ENCODE measurements at places on chromosomes 4 and X.

- peak; percentile 81 for DNase-seq
Measured at GRCh38 chr4:25172961-25173915, 13.0 kb upstream of the SEPSECS start.

DNA sequence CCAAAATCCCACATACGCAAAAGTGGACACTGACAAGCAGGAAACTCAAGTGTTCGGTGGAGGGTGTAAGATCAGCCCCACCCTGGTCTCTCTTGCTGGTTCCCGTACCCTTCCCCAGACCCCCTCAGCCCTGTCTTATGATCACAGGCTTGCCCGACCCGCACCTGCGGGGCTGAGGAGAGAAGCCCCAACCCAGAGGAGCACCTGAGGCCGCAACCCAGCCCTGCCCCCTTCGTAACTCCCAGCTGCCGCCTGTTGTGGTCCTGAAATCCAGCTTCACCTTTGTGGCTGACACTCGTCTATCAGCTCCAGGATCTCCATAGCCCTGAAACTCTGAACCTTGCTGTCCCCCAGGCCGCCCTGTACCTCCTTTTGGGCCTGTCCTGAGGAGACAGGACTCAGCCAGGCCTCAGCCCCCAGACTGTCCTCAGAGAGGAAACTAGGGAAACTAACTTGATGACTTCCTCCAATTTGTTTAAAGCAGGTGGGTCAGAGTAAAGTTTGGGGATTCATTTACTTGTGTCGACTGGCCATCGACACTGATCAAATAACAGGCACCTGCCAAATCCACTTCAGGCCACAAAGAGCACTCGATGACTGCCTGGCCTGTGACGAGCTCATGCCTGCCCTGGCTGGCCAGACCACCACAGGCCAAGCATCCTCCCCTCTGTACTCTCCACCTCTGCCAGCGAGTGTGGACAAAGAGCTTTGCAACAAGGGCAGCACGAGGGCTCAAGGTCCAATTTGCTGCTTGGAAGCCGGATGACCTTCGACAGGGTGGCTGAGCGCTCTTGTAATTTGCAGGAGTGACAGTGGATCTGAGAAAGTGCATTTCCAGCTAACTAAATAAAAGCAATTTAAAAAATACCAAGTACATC, 19.3 kb downstream of the DCTD start:
- no peak for DNase-seq

- peak; percentile 35 for DNase-seq
Measured at GRCh38 chr4:155442267-155443105, 65.7 kb upstream of the MAP9 start.

DNA sequence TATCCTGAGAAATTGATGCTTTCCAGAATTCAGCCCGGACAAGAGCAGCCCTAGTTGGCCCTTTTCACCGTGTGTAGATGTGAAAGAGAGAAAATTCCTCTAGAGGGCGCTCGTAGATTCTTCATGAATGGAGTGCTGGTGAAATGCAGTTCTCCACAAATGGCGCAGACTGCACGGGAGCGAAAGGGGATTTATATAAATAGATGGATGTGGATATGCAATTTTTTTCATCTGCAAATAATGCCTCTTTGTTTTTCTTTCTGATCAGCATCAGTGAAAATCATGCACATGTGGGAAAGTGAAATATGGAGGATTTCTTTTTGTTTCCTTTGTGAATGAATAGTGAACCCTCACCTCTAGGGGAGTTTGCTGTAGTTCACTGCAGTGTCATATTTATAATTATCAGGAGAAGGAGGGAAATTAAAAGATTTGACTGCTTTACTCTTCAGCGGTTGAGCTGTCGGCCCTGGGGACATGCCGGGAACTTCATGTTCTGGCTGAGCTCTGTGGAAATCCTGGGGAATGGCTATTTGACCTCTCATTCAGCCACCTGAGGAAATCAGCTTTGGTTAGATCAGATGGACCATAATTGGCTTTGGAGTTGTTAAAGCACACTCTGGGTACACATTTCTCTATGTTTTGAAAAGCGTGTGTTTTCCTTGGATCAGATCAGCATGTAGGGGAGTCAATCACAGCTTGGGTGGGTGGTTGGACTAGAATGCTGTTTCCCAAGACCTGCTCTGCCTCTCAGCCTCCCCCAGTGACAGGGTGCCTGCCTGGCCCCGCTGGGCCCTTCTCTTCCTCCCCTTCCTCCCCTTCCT, 115.0 kb upstream of the SHISA3 start:
- DNase-seq = peak; percentile 15

DNA sequence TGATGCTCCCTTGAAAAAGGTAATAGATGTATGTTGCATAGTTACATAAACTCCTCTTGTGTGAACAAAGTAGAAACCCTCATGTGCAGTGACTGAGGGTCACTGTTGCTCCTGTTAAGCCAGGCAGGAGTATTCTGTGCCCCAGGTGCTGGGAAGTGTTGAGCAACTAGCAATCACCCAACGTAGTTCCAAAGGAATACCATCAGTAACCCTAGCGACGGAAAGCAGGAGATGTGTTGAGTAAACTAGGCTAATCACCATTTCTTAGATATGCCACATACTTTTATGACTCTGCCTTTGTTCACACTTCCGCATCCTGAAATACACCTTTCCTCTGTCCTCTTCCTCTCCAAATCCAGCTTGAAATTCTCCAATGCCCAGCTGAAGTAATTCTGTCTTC, 50.9 kb upstream of the TAB3 start:
- DNase-seq = no peak

GRCh38 chrX:106692425-106693065, 34.0 kb upstream of the RNF128 start:
- DNase-seq = no peak

DNA sequence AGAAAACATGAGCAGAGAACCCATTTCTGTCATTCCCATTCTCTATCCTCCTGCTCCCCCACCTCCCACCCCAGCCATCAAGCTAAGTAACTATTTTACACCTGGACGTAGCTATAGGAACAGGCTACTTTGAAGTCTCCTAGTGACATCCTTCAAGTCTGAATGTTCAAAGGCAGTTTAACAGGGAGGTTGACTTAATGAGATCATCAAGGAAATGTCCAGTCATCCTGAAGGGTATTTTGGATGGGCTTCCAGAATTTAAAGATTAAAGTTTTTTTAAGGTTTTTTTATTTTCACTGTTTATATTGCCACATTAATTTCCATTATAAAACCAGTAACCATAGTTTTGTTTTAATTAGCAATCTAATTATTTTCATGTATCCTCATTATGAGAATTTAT, 41.1 kb downstream of the HPF1 start:
- DNase-seq = no peak

DNA sequence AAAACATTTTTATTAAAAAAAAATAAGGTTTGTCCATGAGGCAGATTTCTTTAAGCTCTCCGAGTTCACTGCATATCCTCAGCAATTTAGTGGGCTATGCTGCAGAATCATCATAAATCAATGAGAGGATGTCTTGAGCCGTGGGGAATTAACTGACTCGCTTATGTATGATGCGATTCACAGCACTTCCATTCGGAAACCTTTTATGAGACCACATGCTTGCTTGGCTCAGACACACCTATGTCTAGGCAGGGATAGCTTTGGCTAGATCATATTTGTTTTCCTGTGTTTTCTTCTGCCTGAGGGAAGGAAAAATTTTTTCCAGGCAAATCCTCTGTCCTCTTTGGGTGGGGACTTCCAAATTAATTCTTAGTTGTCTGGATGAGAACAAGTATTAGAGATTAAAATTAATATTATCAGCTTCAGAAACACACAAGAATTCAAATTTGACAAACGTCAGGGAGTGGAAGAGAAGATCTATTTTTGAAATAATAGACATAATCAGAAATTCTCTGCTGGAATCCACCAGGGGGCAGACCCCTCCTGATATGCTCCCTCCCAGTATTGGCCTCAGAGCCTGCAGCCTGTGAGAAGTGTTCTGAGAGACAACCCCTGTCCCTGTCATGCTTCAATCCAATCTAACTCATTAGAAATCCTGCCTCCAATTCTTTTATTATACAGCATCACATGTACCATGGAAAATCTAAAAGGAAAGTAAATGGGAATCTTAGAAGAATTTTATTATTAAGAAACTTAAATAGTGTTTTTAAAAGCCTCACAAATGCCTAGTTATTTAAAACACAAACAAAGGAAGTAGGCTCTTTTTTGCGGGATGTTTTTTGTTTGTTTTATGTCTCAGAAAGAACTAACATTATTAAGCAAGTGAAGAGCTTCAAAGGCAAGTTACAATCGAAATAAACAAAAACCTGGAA, 345.1 kb upstream of the TACR3 start:
- no peak for DNase-seq

DNA sequence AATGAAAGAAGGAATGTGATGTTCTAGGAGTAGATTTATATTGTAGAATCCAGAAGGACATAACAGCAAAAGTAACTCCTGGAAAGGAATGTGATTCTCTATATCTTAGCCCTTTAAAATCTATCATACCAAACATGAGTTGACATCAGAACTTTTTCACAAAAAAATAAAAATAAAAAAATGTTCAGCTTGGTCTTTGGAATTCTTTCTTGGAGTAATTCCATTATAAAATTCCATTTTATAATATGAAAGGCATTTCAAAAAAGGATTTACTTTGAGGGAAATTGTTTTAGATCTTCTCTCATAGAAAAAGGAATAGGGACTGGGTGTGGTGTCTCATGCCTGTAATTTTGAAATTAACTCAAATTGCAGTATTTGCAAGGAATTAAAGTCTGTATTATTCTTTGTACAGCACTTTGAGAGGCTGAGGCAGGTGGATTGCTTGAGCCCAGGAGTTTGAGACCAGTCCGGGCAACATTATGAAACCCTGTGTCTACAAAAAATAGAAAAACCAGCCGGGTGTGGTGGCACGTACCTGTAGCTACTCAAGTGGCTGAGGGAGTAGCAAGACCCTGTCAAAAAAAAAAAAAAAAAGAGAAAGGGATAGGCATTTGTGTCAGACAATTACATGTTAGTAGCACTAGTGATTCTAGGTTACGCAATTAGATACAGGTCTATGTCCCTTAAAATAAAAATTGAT, 134.9 kb downstream of the SLC4A4 start:
- DNase-seq = no peak

- no peak for DNase-seq
Measured at GRCh38 chr4:167339781-167340180, 105.5 kb upstream of the SPOCK3 start.

DNA sequence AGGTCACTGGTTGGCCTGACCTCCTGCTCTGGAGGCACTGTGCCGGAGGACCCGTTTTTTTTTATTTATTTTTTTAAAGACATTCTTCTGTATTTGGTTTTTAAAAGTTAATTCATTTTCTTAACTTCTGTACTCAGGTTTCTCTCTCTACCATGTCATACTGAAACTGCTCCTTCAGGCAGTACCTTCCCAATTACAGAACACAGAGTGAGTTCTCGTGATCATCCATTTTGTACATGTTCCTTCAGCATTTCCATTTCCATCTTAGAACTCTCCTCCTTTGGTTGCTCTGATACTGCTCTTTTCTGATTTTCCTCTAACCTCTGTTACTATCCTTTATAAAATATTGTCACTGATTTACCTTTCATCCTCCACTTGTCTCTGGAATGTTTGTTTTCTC, 17.9 kb downstream of the UBE2K start:
- no peak for DNase-seq

DNA sequence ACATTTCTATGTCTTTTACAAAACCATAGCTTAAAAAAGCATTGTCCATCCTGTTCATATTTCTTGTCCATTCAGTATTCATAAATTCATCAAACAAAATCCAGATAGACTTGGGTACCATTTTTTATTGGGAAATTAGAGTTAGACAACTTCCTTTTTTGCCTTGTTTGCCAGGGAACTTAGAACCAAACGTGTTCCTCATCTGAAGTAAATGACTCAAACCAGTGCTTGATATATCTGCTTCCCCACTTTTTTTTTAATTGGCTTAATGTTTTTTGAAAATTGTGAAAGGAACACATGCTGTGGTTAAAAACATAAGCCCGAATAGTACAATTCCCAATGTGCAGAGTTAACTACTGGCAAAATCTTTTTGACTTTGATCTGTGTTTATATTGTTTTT, 44.2 kb downstream of the DLG3 start:
- no peak for DNase-seq

DNA sequence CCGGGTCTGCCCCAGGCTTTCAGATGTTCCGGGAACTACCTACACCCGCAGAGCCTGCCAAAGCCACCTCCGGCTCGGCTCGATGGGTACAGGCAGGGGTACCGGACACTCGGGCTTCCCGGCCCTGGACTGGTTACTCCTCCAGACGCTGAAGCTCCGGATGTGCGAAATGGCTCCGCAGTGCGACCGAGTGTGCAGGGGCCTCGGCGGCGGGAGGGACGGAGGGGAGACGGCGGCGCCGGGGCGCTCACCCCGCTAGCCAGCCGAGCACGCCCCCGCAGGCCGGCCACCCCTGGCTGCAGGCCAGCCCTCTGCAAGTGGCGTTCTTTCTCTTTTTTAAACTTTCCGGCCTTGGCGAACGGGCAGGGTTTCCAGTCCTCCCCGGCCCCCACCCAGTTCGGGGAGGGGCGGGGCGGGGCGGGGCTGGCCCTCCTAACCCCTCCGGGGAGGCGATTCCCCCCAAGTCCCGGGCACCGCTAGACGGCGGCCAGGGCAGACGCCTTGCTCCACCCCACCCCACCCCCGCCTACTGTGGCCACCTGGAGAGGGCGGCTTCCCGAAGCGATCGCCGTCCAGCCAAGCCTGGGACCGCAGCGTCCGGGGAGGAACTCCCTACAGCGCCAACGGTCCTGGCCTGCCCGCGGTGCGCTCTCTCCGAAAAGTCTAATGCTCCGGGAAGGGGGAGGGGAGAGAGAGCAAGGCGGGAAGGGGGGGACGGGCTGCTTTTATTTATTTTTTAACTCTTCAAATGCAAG, 7.5 kb downstream of the BCOR start:
- no peak for DNase-seq

- DNase-seq = peak; percentile 73
Measured at GRCh38 chrX:56763556-56764152, 34.6 kb downstream of the NBDY start.

DNA sequence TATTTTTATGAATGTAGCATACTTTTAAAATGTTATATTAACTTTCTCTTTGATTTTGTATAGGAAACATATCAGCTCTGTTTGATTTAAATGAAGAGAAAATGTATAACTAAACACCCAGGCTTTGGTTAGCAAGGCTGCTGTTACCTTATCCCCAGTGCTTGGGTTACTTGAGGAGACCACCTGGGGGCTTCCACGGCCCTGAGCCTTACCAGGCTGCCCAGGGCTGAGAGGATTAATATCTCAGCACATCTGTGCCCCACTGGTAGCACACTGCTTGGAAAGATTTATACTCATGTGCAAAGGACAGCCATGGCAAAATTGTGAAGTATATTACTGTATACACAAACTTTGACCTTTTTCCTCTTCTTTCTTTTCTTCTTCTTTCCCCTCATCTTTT, 752.9 kb downstream of the RAPGEF2 start:
- DNase-seq = no peak

- DNase-seq = no peak
Measured at GRCh38 chr4:108049406-108049805, 59.7 kb downstream of the HADH start.

GRCh38 chr4:62457356-62457755, 1257.2 kb downstream of the ADGRL3 start:
- DNase-seq = no peak

DNA sequence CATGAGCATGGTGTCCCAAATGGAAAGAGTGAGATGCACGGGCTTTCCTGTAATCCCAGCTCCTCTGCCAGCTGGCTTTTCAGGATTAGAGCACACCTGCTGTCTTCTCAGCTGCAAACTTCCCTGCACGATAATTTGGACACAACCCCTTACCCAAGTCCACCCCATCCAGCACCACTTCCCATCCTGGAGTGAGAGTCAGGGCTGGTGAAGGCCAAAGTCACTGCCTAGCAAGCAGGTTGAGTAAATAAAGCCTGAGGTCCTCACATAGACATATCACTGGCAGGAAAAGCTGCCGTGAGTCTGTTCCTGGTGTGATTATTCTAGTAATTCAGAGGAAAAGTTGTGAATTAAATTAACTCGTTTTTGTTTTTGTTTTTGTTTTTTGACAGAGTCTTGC, 113.9 kb upstream of the MBNL3 start:
- no peak for DNase-seq
